ENCODE measurements at places on chromosomes 2 and 18.

DNA sequence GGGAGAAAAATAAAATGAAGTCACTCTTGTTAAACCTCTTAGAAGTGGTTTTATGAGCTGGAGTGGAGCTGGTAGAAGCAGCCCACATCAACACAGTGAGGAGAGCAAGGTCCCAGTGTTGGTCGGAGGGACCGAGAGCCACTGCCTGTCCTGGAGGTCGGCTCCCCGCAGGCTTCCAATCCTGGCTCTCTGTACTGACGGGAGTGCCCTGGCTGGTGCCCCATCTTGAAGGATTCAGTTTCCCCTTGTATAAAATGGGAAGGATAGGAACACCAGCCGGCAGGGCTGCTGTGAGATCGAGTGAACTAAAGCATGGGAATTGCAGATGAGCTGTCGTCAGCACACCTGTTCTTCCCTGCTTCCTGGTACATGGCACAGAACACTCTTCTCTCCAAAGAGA is 104.3 kb upstream of the ID2 start:
- DNase-seq = no peak

DNA sequence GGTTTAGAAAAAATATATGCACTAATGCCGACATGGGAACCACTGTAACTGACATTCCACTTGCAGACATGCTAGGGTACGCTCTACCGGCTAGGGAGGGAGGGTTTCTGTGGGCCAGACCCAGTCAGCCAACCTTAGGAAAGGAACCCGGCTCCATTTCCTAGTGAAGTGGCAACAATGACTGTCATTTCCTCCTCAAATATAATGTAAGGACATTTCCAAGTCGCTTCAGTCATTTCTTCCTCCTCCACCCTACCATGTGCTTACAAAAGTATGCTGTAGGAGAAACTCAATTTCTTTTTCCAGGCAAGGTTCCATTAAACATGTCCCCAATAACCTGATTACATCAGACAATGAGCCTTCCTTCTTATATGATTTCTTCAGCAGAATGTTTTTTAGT is 64.3 kb upstream of the PSMD14 start:
- no peak for DNase-seq

- DNase-seq = no peak
Observed at GRCh38 chr2:126662621-126663020, 6.7 kb downstream of the GYPC start.

DNA sequence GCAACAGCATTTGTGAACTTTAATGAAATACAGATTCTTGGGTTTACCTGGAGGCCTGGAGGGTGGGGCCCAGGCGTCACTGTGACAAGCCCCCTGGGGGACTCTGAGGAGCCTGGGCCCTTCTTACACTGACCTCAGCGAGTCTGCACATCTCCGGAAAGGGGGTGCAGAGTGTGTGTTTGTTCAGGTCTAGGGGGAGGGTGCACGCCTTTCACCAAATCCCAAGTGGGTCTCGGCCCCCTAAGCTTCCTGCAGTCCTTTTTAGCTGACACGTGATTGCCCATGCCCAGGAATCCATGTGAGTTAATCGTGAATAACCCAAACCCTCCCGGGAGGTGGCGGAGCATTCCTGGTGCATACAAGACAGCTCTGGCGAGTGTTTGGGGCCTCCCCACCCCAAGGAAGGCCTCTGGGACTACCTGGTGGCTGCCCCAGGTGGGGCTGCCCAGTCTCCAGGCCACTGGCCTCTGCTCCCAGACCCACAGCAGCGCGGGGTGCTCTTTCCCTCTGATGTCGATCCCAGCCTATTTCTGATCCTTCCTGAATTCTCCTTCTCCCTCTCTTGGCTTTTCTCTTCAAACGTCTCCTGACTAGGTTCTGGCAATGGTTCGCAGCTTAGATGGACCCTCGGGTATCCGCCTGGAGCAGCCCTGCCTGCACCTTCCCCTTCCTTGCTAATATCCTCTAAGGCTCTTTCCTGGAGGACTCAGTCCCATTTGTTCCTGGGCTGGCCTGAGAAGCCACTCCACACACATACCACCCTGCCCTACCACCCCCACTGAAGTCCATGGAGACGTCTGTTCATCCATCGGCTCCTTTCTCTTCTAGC is 10.0 kb downstream of the NGEF start:
- no peak for DNase-seq

- no peak for DNase-seq
Observed at GRCh38 chr2:127620866-127621265, 25.1 kb upstream of the GPR17 start.

DNA sequence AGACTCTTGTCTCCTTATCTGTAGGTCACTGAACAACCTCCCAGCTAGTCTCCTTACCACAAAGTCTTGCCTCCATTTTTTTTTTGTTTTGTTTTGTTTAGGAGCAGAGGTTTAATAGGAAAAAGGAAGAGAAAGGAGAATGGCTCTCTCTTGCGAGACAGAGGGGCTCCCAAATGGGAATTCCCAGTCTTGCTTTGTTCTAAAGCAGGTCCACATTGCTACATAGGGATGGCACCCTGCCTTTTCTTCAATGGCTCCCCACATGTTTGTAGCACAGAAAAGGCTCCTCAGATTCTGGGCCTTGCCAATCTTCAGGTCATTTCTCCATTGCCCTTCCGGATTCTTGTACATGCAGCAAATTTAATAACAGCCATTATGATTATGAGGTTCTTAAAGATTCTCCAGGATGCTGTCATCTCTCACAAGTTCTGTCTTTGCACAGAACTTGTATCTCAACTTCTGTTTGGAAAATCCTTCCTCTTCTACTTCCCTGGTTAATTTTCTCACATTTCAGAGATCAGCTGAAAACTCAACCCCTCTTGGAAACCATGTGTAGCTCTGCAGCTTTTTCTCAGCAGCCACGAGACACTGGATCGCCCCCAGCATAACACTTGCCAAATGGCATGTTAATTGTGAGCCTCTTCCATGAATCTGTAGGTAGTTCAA is 23.6 kb downstream of the IL1F10 start:
- DNase-seq = no peak

DNA sequence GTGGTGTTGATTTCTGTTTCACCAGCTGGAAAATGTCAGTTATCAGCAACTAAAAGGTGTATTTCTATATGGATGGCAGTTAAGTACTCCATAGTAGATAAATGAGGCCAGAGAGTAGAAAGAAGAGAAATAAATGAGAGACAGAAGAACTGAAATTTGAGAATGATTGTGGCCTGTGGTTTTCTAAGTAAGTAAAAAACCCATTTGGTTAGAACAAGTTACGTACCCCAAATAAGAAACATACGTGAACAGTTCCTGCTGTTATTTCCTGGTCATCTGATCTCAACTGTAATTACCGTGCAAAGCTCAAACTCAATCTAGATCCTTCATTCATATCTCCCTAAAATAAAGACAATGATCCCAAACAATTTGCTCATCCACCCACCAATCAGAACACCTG is 181.3 kb downstream of the PID1 start:
- no peak for DNase-seq
